ENCODE measurements at places on chromosomes 7 and 10.

DNA sequence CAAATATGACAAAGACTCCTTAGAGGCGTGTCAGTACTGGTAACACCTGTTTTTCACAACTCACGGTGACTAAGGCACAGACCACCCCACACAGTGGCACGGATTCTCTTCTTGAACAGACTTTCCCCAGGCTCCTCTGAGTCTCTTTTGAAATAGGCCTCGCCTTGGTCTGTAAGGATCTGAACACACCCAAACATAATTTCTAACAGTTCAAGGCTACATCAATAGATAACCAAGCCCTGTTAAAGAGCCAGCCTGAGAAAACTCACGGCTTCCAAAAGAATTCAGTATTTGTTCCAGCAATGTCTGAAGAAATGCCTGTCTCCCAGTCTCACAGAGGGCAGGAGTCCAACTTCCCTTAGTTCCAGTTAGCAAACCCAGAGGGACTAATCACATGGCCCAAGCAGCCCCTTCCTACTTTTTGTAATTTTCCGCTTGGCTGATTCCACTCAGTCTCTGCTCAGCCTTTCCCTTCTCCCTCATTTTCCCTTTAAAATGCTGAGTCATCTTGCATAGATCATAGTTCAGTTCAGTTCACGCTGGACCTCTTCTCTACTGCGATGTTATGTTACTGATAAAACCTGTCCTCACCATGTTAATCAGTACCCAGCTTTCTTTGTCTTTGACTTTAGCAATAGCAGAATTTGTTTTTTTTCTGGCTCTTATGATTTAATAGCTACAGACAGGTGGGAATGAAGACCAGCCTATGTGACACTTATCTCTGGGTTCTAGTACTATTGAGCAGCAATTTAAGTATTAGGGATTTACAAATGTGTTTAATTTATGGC is 22.6 kb upstream of the AKR1C3 start:
- DNase-seq, result no peak

DNA sequence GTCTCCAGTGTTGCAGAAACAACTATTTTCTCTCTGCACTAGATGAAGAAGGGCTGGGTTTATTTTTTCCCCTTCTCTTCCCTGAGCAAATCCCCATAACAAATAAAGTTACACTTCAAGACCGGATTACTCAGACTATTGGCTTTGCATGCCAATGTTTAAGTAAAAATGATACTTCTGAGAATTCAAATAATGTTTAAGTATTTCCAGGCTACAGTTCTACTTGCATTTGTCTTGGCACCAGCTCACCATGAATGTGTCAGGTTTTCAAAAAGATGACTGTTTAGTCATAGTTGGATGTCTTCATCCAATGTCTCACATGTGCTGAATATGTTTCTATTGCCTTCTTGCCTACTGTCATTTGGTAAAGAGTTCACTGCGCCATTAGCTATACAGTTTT is 912.6 kb downstream of the GATA3 start:
- no peak for DNase-seq

GRCh38 chr7:11449316-11449715 is 382.7 kb downstream of the THSD7A start:
- DNase-seq, result no peak

GRCh38 chr7:1193593-1194424 is 33.8 kb upstream of the ZFAND2A start:
- no peak for DNase-seq

DNA sequence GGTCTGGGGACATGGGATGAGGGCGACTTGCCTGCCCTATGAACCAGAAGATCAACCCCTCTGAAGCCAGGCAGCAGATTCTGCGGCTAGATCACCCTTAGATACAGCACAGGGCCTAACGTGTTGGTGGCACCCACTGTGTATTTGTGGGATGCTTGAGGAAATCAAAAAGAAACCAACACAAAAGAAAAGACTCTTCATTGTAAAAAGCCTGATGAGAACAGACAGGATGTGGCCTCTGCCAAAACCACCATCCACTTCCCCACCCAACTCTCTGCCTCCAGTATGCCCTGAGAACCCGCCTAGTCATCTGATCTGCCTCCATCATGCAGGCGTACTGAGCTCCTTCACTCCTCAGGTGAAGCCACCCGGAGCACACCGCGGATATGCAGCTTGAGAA is 97.2 kb upstream of the INSYN2A start:
- no peak for DNase-seq

DNA sequence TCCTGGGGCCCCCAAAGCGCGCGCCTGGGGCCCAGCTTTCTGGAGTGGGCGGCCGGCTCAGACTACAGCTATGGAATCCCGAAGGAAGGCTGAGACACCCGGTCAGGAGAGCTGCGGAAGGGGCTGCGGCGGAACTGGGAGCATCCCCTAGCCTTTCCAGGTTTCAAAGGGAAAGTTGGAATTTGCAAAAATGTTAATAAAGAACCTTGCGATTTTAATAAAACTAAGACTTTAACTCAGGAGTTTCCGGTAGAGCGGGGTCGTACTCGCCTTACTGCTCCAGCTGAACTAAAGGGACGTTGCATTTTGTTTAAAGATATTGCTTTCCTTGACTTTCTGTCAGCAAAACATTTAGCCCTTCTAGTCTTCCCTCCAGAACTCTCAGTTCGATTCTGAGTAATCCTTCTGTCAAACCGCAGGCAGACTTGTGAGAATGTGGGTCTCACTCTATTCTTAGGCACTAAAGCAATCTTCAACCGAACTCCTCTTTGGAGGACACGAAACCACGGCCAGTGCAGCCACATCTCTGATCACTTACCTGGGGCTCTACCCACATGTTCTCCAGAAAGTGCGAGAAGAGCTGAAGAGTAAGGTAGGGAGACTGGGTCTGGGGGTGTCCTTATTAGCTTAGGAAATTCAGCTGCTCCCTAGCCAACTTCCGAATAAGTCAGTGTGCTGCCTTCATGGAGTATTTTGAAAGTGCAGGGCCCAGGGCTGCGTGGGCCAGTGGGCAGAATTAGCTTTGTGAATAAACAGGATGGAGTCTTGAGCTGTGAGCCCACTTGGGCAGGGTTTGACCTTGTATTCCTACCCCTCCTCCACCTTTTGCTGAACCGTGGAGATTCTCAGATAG is 1.9 kb downstream of the CYP26A1 start:
- DNase-seq, result no peak

DNA sequence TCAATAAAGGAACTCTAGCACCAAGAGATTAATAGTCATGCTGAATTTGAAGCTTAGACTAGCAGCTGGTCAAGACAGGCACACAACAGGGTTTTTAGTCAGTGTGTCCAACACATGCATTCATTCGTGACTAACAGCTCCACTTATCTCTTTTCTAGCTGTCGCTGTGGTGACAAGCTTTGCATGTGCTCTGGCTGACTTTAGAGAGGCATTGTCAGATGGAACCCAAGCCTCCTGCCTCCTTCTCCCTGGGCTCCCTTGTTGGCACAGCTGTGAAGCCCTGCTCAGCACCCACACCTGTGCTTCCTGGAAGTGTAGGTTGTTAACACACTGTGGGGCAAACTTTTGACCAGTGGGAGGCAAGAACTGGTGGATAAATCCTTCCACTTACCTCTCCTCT is 9.8 kb upstream of the AGK start:
- no peak for DNase-seq

DNA sequence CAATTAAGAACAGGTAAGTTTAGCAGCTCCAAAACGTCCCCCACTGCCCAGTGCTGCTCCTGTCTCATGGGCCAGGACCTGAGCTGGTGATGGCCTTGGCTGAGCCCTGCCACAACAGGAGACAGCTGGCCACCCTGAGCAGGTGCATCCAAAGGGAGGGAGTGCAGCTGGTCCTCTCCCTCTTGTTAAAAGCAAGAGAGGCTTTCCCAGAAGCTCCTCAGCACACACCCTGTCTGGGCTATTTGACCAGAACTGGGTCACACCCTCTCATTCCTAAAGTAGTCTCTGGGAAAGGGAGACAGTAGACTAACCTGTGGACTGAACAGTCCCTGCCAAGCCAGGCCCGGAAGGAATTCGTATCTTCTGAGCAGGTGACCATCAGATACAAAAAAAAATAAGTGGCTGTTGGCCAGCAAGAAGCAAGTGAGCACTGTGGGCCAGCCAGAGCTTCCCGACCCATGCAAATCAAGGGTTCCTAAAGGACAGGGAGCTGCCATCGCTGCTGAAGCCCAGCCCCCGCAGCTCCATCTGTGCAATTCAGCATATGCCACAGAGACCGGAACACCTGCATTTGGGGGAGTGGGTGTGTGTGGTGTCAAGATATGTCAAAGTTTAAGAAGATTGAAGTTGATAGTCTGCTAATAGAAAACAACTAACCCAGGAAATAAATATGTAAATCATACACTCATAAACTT is 2.1 kb upstream of the TMEM72 start:
- DNase-seq, result no peak

- no peak for DNase-seq
Measured at GRCh38 chr7:41685684-41686083, 17.2 kb downstream of the INHBA start.
